ENCODE measurements at places on chromosomes 13 and 19.

DNA sequence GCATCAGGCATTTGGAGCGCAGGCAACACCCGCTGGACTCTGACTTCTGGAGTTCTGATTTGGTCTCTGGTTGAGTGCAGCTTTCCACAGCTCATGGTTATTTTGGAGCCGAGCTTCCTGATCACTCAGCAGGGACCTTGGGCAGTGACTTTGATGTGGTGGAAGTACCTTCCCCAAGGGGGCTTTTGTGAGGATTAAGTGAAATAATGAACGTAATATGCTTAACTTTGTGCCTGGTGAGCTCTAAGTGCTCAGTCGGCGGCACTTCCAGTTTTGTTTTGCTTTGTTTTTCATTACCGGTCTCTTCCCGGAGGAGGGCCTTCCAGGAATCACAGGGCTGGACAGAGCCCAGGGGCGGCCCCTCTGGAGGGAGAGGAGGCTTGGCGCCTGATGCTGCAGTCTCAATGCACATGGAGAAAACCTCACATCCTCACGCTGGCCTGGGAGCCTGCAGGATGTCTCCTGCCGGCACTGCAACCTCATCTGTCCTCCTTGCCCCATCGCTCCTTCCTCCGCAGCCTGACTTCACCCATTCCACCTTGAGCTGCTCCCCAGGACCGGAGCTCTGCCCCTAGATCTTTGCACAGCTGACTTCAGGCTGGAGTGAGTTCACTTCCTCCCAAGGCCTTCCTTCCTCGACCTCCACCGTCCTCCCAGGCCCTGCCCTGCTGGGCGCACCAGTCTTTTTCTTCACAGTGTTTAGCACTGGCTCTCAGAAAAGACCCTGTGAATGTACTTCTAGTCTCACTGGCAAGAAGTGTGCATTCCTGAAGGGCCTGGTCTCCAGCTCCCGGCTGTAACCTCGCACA, 1.5 kb downstream of the PLEKHF1 start:
- DNase-seq, result no peak

GRCh38 chr19:41351339-41352245, 2.1 kb downstream of the TGFB1 start:
- DNase-seq, result peak; percentile 91

- DNase-seq, result no peak
Observed at GRCh38 chr19:9741476-9742171, 26.9 kb downstream of the ZNF846 start.

DNA sequence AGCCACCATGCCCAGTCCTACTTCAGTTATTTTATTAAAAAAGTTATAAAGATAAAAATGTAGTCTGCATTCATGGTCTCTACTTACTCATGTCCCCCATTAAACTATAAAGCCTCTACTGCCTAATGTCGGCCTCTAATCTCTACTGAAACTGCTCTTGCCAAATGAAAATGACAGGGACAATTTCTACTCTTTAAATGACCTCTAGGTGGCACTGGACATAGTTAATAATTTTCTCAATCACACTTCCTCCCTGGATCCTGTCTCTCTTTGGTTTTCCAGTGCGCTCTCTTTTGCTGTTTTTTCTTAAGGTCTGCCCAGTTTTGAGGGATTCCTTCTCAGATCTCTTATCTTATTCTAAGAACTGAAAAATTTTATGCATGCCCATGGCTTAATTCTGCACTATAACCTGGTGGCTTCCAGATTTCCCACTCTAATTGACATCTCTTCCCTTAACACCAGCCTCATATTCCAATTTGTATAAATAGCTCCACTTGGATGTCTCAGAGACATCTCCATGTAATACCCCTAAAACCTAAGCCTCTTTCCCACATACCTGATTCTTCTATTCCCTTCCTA, 54.3 kb downstream of the MTMR6 start:
- DNase-seq, result no peak

DNA sequence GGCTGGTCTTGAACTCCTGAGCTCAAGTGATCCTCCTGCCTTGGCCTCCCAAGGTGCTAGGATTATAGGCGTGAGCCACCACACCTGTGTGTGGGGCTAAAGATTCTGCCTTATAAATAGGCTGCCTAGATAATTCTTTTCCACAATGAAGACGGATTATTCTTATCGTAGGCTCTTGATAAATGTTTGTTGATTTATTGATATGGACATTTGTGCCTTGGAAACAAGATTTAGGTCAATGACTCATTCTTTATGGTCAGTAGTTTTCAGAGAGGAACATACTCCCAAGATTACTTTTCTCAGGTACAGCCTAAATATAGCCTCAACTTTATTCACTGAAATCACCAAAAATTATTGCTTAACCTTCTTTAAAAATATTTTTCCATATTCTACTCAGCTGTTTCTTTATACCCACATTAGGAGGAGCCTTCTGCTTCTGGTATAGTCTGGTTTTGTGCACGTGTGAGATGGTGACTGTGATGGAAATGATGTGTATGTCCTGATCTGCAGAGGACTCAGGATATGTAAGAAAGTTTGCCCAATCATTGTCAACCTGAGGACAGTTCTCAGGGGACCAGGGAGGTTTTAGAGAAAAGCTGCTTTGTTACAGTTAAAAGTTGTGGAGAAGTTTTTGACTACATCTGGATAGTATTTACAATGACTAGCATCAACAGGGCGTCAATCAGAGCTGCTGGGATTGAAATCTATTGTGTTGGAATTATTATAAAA, 208.9 kb downstream of the DNAJC15 start:
- DNase-seq, result no peak

DNA sequence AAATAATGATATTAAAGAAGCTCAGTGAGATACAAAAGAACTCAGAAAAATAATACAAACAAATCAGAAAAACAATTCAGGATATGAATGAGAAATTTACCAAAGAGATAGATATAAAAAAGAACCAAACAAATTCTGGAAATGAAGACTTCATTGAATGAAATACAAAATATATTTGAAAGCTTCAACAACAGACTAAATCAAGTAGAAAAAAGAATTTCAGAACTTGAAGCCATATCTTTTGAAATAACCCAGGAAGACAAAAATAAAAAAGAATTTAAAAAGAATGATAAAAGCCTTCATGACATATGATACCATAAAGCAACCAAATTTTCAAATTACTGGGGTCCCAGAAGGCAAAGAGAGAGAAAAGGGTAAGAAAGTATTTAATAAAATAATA, 9.6 kb downstream of the LEUTX start:
- no peak for DNase-seq

- DNase-seq, result no peak
Observed at GRCh38 chr13:81907787-81908372, 1567.0 kb upstream of the SPRY2 start.

- no peak for DNase-seq
Observed at GRCh38 chr13:108003626-108004025, 211.7 kb downstream of the LIG4 start.

DNA sequence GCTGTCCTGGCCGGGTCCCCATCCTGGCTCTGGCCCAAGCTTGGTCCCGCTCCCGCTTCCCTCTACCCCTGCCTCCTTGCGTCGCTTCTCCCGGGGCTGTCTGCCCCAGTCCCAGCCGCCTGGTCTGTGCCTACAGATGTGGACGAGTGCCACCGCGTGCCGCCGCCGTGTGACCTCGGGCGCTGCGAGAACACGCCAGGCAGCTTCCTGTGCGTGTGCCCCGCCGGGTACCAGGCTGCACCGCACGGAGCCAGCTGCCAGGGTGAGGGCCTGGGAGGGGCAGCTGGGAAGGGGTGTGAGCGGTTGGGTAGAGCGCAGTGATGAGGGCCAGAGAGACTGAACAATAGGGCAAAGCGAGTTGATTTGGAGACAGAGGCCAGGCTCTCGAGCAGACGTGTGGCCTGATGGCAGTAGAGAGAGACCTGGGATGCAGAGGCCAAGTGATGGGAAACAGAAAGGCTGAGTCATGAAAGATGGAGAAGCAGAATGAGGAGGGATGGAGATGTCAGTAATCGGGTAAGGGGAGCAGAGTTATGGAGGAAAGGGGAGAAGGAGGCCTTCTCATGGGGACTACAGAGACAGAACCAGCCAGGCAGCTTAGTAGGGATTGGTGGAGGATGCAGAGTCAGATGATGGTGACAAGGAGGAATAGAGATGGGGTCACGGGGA, 9.4 kb downstream of the LTBP4 start:
- peak; percentile 64 for DNase-seq

DNA sequence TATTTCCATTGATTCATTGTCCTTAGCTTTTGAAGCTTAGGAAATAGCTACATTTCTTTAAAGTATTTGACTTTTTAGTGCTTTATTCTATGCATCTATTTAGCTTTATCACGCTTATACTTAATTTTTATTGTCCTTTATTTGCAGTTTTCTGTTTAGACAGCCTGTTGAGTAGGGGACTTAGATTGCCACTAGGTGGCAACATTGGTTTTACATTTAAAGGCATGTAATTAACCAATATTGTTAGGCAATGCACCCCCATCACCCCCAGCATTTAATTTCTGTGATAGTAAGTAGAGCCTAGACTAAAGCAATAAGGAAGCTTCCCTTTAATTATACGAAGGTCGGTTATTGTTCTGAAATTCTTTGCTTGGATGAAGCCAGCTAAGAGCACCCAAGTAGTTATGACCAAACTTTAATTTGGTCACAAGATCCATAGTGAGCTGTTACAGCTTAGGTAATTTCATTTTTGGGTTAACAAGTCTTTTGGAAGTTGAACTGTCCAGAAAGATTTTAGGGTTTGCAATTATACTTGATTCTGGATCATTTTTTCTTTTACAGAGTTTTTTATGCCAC, 36.5 kb downstream of the B3GLCT start:
- no peak for DNase-seq

- DNase-seq, result no peak
Observed at GRCh38 chr19:37975596-37976515, 68.8 kb downstream of the SIPA1L3 start.

- no peak for DNase-seq
Observed at GRCh38 chr13:57409121-57409520, 222.4 kb upstream of the PCDH17 start.

DNA sequence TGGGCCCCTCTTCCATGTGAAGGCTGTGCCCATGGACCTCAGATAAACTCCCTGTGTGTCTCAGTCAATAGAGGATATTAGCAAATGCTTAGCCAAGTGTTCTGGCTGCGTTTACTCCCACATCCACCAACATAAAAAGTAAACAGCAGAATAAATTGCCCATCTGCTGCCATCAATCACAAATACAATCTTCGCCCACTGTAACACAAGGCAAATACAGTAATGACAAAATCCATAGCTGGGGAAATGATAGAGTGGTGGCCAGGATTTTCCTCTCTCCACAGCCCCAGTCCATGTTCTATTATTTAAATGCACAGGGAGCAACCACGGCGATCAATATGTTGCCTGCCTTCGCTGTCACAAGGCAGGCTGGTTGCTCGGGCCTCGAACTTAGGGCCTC, 376.5 kb downstream of the UQCRFS1 start:
- no peak for DNase-seq

GRCh38 chr13:32019612-32020233, 11.9 kb upstream of the FRY start:
- DNase-seq, result no peak

DNA sequence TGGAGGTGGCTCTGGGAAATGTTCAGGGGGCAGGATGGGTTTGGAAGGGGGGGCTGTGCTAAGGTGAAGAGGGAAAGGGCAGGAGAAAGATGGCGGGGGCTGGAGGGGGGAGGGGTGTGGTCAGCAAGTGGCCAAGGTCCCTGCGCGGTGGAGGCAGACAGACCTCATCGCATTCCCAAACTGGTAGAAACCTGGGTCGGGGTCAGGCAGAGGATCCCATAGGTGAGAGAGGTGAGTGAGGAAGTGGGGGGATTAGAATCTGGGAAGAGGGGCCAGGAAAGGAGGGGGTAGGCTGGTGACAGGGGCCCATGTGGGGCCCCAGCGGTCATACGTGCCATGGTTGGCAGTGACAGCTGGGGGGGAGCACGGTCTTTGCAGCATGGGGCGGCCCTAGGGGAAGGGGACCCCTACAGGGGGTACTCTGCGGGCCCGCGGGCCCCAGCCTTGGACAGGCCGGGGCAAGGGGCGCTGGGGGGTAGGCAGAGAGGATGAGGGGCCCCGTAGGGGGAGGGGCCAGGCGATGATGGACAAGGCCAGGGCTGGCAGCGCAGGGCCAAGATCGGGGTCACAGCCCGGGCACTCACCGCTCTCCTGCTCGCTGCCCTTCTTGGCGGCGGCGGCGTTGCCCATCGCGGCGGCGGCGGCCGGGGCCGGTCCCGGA, 514 bp downstream of the PRKACA start:
- no peak for DNase-seq

DNA sequence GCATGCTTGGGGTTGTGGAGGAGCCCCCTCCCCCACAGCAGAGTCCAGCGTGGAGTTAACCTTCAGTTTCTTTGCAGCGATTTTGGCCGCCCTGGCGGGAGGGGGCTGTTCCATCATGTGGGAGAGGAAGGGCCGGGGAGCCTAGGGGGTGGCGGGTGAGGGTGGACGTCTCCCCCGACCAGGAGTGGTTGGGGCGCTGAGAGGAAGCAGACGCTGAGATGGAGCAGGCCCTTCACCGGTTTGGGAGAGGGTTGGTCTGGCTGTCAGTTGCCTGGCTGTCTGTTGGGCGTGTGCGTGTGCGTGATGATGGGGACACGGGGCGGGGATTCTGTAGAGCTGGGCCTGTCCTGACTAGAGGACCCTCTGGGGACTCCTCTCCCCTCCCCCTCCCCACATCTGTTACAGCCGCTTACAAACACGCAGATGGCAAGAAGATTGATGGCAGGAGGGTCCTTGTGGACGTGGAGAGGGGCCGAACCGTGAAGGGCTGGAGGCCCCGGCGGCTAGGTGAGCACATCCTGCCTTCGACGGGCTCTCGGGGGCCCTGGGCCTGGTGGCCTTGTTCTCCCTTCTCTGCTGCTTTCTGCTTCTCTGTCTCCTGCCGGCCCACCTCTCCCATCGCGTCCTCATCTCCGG, 9.8 kb upstream of the LIN7B start:
- DNase-seq, result no peak

DNA sequence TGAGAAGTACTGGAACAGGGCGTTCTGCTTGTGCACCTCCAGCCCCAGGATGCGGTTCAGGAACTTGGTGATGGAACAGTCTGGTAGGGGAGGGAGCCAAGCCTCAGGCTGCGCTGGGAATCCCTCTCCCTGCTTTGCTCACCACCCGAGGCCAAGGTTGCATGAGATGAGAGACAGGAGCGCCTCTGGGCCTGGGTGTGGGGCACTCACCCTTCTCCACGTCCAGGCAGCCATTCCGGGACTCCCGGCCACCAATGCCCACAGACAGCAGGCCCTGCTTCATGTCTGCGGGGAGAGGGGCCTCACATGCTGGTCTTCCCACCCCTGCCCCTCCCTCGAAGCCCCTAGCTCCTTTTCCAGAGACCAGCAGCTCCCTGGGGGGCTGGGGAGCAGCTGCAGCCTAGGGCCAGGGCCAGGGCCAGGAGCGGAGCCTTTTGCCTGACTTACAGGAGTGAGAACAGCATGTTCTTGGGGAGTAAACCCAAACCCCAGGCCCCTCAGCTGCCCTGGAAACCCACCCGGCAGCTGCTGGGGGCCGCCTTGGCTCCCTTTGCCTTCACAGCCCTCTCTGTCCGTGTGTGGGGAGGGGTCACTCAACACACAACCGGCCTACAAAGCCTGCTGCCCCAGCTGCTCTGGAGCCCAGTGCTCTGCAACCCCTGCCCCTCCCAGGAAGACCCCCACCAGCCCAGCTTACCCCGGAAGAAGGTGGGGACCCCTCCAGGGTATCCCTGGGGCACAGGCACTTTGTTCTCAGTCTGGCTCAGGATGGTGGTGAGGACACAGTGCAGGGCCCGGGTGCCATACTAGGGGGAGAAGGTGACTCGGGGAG, 7.2 kb downstream of the GPX4 start:
- no peak for DNase-seq

Measured in activated gamma-delta T cell (primary cell).